ENCODE measurements at places on chromosomes 4 and X. TPM values are rescaled to one million over a fixed set of nuclear protein-coding genes. Genes with fewer than 3 reads are reported as not detected.
A peak's percentile ranks its signal among the peaks of the same experiment; 100 is the strongest.

DNA sequence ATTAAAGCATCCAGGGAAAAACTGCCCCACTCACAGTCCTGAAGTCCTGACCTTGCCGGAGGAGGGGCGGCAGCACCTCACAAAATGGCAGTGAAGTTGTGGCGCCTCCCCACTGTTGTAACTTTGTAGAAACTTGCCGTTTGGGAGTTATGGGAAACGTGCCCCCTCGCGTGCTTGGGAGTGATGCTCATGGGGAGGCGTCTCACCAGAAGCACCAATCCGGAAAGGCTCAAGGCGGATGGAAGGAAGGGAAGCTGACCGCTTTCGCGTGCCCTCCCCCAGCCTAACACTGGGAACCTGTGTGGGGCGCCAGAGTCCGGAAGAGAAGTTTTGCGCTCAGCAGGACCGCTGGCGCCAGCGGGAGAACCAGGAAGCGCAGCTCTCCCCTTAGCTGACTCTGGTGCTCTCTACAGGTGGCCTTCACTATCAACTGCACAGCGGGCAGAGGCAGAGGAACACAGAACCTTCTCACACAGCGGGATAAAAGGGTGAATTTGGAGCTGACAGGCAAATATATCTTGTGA lies at the start of the genes CT45A10 and SAGE1:
Gene CT45A10 (minus strand): TSS at position 151 of the 524 bp plus-strand sequence. CDS start 8,100 bp downstream, outside the sequence.
Gene SAGE1 (plus strand): TSS at position 423 of the 524 bp plus-strand sequence. CDS start 2,527 bp downstream, outside the sequence.
- no peaks in the 10 kb centered on the region for H3K36me3 ChIP-seq
- H3K4me3 ChIP-seq, result no peak within 1 kb of the TSS
- no peaks in the 10 kb centered on the region for H3K4me1 ChIP-seq
- H3K27me3 ChIP-seq, result peaks cover 14% of the 10 kb centered on the region
- no peak within 1 kb of the TSS for H3K27ac ChIP-seq

GRCh38 chr4:122045533-122045932 lies 93.7 kb upstream of the TRPC3 start:
- H3K4me3 ChIP-seq, result no peak overlapping the region
- DNase-seq, result peak; percentile 97
- peaks cover 13% of the 10 kb centered on the region for H3K4me1 ChIP-seq
- no peaks in the 10 kb centered on the region for H3K27me3 ChIP-seq
- H3K27ac ChIP-seq, result no peak overlapping the region

The DDX53 gene
- not detected for total RNA-seq

DNA sequence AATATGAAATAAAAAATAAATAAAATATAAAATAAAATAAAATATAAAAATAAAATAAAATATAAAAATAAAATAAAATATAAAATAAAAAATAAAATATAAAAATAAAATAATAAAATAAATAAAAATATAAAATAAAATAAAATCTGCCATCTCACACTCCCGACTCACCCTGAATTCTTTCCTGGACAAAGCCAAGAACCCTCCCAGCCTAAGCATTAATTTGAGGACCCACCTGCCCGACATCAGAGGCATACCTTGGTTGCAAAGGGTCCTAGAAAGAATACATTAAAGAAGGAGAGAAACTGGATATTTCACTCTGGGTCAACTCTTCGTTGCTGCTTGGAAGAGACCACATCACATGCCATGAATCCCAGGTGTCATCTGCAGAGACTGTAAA lies 138.3 kb downstream of the CRLF2 start:
- H3K4me1 ChIP-seq, result no peaks in the 10 kb centered on the region
- H3K4me3 ChIP-seq, result no peak overlapping the region
- H3K27ac ChIP-seq, result no peak overlapping the region

The MAB21L2 gene
- not detected for total RNA-seq

DNA sequence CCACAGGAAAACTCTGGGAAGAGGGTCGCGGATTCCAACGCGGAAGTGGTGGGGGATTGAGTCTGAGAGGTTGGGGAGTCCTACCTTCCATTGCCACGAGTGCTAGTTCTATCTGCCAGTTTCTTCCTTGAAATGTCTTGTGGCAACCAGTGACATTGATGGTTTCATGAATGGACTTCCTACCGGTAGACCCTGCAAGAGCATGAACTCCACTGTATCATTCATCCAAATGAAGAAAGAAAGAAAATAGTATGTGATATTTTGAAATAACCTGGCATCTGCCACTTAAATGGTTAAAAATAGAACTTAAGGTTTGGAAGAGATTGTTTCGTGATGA lies 1.1 kb upstream of the SLC10A7 start:
- DNase-seq, result peak; percentile 24
- no peak overlapping the region for H3K27ac ChIP-seq
- H3K36me3 ChIP-seq, result no peaks in the 10 kb centered on the region
- H3K27me3 ChIP-seq, result no peaks in the 10 kb centered on the region
- peaks cover 15% of the 10 kb centered on the region for H3K4me1 ChIP-seq
